ENCODE measurements at places on chromosomes 3 and 15.
A peak's percentile ranks its signal among the peaks of the same experiment; 100 is the strongest.

- no peak for DNase-seq
These were observed 911.4 kb downstream of the EPHA3 start for GRCh38 chr3:90018779-90019178.

DNA sequence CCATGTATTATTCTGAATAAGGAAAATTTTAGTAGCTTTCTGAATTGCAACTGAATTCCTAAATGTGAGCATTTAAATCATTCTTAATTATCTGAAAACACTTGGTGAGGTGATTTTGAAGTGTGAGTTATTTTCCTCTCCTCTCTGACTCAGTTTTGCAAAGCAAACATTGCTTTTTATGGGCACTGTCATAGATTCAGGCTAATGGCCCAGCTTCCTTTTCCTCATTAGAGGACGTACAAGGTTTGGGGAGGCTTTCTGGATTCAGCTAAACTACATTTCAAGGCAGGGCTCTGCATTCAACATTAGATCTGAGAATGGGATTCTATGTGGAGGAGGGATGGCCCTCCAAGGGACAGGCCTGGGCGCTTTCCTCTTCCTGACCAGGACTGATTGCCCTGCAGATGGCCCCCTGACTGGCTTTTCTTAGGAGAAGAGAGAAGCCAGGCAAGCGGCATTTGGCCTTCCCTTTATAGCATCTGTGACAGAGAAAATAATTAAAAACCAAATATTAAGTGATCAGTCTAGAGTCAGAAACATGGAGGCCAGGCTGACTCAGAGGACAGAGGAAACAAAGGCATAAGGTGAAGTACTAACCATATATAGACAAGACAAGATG lies 53.0 kb upstream of the STXBP5L start:
- DNase-seq: no peak

DNA sequence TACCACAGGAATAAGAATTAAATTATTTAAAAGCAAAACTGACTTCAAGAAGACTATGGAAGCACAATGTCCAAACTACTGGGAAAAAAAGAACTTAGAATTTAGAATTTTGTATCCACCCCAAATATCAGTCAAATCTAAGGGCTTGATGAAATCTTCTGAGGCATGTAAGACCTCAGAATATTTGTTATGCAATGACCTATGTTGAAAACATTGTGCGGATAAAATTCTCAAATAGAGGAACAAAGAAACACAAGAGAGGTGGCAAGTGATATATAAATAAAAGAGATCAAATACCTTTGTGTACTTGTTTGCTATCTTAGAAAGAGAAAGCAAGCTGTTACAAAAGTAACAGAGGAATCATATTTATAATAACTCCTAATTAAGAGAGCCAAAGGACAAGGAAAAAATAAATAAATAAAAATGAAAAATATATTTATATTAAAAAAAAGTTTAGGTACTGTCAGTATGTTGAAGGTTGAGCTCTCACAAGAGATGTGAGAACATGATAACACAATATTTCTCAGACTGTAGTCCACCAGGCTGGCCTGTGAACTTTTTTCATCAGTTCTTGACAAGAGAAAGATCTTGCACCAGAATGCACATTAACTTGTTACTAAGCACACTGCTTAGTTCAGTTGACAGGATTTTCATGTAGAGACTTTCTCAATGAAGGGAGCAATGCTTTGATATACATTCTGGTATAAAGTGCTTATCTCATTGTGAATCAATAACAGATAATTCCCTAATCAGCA lies 50.0 kb downstream of the CPA3 start:
- DNase-seq: no peak

GRCh38 chr3:195207731-195208130 lies 63.2 kb downstream of the XXYLT1 start:
- DNase-seq: no peak

DNA sequence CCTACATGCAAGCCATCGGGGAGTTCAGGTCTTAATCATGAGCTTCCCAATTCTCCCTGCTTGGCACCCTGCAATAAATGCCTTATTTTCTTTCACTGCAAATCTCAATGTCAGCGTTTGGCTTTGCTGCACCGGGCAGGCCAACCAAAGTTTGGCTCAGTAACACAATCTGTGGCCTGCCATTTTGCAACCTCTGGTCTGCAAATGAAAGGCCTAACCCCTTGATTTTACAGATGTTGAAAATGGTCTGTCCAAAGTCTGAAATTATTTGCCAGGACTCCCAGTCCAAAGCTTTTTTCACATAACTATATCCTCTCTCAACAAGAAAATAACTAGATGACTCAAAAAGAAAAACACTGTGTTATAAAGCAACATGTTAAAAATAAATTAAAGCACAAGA lies 34.0 kb upstream of the LEKR1 start:
- no peak for DNase-seq

- DNase-seq: no peak
These were observed 7.8 kb downstream of the DUOX2 start for GRCh38 chr15:45106002-45106790.

DNA sequence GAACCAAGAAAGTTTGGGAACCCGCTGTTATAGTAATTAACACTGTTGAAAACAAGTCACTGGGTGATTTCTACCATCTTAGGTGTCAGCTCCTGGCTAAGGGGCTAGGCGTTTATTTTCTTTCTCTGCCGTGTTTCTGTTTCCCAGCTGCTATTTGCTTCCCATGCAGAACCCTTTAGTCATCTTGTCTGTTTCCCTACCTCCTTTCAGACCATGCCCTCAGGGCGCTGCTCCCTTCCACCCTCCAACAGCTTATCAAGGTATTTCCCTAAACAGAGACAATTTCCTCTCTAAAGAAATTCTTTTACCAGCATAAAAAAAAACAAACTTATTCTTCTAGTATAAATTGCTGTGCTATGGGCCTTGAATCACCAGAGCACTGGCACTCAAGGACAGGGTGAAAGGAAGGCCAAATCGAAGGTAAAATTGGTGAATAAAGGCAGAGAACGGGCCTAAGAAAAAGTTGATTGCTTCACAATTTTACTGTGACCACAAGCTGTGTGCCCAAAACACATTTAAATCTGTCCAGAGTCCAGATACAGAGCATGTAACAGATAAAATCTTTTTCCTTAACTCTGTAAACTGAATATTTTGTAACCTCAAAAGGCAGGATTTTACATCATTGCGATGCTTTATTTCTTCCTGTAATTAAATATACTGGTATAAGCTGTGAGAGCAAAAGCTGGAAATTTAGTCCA lies 319.2 kb downstream of the ZNF621 start:
- DNase-seq: peak; percentile 44

DNA sequence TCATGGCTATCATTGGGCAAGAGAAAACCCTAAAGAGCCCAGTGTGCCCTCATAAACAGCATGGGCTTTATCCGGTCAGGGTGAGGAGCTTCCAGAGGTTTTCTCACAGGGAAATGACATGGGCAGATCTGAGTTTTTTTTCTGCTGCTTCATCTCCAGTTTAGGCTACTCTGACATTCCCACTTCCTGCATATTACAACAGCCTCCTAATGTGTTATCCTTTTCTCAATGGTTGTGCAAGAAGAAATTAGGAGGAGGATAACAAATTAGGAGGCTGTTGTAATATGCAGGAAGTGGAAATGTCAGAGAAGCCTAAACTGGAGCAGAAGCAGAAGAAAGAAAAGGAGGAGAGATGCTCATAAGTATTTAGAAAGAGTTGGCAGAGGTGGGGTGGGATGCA lies 175.6 kb downstream of the MTHFS start:
- DNase-seq: no peak

DNA sequence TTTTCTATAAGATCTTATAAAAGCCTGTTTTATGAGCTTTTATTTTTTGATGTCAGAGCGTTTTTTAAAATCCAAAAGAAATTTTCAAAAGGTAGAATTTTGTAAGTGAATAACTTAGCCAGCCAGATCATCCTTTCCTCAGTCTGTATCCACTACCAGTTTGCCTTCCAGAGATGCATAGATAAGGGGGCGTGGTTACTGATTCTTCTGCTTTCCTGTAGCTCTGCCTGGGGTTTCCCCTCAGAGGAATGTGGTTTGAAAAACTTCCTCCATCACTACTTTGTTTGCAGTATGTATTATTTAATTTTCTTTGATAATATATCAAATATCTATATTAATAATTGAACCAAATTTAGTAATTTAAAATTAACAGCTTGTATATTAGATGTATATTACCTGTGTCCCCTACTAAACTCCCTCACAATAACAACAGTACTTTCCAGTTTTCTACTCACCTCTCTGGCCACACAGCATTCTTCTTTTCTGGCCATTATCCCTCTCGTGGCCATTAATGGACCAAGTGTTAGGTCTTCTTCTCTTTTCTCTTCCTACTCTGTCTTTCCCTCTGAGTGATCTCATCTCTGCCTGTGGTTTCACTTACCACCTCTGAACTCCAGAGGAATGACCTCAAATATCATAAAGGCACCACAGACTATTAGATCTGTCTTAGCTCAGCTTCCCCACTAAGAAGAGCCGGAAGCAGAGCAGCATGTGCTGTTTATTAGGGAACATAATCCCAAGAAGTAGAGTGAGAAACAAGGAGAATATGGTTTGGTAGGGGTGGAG lies 239.7 kb downstream of the UBE2E2 start:
- DNase-seq: no peak

DNA sequence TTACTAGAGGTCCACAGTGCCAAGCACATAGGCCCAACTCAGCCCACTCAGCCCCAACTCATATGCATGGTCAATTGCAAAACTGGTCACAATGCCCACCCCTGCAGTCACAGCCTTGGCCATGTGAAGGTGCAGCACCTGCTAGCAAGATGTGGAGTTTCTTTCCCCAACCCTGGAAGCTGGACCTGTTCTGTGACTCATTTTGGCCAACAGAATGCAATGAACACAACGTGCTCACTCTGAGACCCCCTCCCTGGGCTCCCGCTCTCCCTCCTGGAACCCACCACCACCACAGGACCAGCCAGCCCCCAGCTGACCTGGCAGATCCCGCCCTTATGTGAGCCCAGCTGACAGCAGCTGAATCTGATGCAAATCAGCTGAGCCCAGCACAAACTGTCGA lies 34.4 kb downstream of the ALDH1L1 start:
- DNase-seq: no peak

GRCh38 chr3:113310960-113311359 lies 99.6 kb downstream of the BOC start:
- no peak for DNase-seq

- DNase-seq: no peak
These were observed 70.3 kb downstream of the ARHGEF26 start for GRCh38 chr3:154191520-154191919.

GRCh38 chr3:72334681-72335457 lies 513.4 kb downstream of the SHQ1 start:
- no peak for DNase-seq

DNA sequence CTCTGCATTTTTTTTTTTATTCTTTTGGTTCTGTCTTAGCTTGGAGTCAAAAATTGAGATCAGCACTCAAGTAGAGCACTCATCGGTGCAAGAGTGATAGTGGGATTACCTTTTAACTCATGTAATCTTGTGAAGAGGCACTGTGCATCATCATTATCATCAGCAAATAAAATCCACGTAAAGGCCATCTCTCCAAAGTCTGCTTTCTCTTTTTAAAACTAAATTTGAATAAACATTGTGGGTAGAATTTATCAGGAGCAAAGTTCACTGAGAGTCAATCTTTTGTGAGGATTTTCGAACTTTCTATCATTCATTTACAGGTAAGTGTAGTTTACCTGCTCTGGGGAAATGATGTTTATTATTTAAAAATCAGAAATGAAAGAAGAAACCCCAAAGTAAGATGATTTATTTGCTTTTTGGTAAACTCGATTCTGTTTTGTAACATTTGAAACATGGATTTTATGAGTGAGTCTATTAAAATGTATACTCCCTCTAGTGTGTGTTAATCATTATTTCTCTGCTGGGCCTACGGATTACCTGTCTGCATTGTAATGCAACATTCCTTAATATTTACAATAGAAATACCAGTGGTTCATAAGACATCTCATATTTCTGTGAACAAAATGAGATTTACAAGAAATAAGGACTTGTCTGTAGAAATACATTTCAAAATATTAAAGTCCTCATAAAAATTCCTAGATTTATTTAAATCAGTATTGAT lies 327.7 kb upstream of the NAALADL2 start:
- DNase-seq: no peak

DNA sequence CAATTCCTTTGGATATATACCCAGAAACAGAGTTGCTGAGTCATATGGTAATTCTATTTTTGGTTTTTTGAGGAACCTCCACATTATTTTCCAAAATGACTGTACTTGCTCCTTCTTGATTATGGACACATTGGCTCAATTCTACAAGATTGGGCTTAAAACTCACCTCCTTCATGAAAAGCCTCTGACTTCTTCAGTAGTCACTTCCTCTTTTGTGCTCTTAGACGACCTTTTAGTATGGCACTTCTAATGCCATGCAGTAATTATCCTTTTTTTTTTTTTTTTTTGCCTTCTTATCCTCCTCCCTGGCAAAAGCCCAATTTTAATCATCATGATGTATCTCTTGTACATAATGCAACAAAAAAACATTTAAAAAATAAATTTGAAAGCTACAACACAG lies 33.0 kb upstream of the ABHD17C start:
- DNase-seq: no peak
